ENCODE measurements at places on chromosomes 6 and 20.

- DNase-seq, result no peak
Measured at GRCh38 chr20:63282946-63283345, 10.0 kb upstream of the COL20A1 start.

DNA sequence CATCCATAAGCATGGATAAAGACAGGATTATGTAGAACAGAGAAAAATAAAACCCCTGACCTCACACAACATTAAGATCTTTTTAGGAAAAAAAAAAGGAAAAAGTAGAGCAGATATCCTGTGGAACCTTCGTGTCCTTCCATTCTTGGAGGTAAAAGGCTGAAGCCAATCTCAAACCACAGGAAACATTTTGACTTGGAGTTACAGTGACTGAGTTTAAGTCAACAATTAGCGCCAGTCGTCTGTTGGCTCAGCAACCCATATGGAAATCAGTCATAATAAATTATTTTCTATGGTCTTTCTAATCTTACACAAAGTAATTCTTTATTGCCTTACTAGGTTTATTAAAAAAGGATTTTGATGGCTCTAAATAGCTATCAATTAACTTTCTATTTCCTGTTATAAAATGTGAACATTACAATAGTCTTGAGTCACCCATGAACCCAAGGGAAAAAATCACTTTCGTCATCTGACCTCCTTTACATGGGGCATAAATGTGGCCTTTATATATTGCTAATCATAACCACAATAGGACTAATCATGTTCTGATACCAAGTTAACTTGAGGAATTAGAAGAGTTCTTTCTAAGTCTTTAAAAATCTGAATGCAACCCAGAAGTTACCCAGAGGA is 592.9 kb downstream of the TFAP2B start:
- no peak for DNase-seq

GRCh38 chr6:127737768-127738167 is 160.8 kb downstream of the C6orf58 start:
- no peak for DNase-seq

DNA sequence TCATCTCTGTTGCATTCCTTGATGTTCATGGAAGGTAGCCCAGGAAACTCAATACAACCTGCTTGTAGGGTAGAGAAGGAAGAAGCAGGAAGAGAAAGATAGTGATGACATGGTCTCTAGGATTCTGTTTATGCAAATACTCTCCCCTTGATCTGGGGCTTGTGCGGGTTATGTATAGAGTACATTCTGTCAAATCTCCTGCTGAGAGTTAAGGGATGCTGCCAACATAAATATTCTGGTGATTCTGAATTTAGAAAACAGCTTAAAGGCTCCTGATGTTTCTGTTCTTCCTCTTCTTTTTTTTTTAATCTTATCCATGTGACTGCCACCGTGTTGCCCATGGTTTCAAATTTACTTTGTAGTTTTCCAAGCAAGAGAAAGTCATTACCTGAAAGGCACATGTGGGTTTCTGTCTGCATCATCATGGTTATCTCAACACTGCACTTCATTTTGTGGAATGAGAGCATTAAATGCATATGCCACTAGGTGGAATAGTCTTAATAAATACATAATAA is 150.6 kb downstream of the RPS12 start:
- DNase-seq, result no peak

DNA sequence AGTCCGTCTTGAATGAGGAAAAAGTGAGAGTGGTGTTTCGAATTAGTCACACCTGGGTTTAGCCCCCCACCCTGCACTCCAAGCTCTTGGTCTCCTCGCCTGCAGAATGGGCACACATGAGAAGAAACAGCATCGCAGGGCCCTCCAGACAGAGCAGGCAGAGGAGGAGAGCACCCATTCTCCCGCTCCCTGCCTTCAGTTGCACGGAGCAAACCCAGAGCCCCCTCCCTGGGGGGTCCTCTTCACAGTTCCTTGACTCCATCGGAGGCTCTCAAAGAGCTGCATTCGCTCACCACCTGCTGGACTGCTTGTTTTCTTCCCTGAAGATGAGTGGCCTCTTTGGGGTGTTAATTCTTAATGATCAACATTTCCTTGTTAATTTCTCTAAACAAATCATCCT is 5.1 kb downstream of the CST7 start:
- peak; percentile 73 for DNase-seq

All from osteocyte (in vitro differentiated cells).